ENCODE measurements at places on chromosomes 7 and 10.
A peak's percentile ranks its signal among the peaks of the same experiment; 100 is the strongest.

DNA sequence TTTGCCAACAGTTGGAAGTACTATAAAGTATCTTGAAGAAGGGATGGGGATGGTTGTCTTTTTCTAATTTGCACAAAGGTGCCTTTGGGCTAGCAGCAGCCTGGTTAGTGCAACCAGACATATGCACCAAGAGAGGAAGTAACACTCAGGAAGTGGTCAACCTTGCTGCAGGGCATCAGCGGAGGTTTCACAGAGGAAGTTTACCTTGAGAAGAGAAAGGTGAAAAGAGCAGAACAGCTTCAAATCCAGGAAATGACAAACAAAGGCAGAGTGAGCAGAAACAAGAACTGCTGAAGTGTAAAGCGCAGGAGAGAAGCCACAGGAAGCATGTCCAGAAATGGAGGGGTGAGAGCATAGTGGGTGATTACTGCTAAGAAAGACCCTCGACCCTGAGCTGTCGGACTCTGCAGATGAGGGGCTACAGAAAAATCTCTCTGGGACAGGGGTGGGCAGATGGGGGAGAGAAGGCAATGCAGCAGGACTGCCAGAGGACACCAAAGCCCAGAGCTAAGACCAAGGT is 66.9 kb downstream of the STK17A start:
- peak; percentile 74 for DNase-seq

DNA sequence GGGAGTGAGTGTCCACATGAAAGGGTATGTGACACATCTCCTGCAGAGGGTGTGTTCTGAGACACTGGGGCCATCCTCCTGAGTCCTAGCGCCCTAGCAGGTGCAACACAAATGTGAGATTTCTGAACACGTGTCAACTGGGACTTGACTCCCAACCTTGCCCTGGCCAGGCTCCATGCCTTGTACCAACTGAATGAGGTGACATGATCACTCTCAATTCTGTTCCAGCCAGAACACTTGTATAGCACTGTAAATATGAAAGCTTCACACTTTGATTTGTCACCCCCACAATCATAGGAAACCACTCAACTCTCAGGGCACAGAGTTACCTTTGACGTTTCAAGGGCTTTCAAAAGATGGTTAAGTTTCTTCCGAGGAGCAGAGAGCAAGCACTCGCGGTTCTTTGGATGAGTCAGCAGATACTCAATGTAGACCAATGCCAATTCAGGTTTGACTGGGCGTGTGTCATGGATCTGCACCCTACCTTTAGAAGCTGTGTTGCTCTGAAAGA is 48.6 kb downstream of the NCAPG2 start:
- peak; percentile 85 for DNase-seq

DNA sequence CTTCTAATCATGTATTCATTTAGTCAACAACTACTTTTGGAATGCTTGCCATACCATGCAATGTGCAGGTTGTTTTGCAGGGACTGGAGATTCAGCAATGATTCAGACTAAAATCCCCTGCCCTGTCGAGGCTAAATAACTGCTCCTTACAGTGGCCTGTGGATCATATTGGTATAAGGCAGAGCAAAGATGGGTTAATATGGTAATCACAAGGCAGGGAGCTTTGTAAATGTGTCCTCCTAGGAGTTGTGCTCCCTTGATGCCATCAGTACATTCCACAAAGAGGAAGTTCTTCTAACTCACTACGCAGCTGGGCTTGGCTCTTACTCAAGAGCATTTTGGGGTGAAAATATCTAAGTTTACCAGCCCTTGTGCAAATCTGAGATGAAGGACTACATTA is 614 bp upstream of the IFIT2 start:
- no peak for DNase-seq

GRCh38 chr10:62654966-62655336 is 149.6 kb upstream of the ADO start:
- no peak for DNase-seq

DNA sequence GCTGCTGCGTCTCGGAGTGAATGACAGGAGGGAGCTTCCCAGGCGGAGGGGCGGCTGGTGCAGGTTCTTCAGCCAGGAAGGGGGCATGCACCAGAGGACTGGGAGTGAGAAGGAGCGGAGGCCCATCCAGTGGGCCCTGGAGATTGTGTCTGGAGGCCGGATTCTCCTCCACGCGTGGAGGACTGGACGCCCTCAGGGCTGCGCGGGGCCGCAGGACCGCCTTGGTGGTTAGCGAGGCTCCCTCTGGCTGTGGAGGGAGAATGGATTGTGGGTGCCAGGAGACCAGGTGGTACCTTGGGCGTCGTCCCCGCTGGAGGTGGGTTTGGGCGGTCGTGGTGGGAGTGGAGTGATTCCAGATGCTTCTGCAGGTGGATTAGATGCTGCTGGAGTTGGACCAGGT is 68.9 kb downstream of the ELFN1 start:
- DNase-seq: no peak
